Brain pericyte (primary cell): ENCODE measurements at places on chromosomes 5 and 9.
A peak's percentile ranks its signal among the peaks of the same experiment; 100 is the strongest.

DNA sequence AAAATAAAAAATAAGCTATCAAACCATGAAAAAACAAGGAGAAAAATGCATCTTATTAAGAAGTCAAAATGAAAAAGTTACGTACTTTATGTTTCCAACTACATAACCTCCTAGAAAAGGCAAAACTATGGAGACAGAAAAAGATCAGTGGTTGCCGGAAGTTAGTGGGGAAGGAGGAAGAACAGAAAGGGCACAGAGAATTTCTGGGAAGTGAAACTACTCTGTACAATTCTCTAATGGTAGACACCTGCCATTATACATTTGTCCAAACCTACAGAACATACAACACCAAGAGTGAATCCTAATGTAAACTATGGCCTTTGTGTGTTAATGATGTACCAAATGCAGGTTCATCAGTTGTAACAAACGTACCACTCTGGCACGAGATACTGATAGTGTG, 25.3 kb downstream of the SMU1 start:
- DNase-seq = no peak

- DNase-seq = no peak
Measured at GRCh38 chr9:126626127-126626925, 12.6 kb downstream of the LMX1B start.

DNA sequence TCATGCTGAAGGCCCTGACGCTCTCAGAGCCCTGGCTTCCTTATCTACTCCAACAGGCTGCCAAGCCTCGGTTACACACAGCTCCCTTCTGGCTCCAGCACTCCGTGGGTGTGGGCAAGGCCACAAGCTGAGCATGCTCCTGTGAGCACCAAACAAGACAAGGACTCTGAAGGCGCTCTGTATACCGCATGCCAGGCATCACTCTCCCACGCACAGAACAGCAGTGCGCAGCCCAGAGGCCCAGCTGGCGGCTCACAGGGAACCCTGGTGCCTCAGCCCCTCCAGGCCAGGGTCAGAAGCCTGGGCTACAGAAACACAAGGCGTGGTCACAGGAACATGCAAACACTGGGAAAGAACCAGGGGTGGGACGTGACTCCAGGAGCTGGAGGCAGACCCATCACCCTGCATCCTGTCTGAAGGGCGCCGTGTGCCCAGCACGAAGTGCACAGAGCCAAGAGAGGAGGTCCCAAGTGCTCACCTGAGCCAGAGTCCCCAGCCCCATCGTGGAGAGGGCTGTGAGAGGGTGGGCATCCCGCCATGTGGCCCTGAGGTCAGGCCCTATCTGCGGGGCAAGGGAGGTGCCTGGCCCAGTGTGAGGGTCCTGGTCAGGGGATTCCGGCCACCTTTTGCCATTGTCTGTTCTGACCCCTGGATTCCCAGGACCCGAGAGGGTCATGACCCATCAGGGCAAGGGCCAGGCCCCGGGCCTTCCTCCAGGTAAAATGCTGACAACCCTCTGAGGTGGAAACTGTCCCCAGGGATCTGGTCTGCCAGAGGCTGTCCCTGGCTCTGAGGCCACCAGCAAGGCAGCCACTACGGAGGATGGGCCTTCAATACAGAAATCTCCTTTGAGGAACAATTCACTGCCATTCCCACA, 54.7 kb downstream of the COL23A1 start:
- DNase-seq = no peak

DNA sequence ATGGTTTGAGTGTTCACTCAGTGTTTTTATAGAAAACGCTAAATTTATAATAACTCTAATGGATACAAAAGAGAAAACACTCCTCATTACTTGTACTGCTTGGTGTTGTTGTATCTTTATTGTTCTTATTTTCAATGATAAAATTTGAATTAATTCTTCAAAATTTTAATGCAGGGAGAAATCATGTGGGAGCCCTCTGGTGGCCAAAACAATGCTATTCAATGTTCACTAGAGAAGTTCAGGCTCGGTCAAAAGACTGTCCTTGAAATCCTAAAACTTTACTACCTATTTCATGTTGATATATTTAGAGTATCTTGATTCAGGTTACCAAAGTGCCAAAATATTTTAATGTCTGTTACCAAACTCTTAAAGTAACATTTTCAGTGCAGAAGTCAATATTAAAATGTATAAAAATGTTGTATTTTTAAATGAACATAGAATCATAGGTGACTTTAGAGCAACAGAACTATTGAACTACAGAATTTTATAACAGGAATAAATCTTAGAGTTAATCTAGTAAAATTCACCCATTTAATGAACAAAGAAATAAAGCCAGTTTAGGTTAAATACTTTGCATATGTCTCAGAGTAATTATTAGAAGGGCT, 1259.8 kb downstream of the PTPRD start:
- DNase-seq = no peak

GRCh38 chr5:141528291-141528984, 39.6 kb downstream of the PCDHGC5 start:
- no peak for DNase-seq

DNA sequence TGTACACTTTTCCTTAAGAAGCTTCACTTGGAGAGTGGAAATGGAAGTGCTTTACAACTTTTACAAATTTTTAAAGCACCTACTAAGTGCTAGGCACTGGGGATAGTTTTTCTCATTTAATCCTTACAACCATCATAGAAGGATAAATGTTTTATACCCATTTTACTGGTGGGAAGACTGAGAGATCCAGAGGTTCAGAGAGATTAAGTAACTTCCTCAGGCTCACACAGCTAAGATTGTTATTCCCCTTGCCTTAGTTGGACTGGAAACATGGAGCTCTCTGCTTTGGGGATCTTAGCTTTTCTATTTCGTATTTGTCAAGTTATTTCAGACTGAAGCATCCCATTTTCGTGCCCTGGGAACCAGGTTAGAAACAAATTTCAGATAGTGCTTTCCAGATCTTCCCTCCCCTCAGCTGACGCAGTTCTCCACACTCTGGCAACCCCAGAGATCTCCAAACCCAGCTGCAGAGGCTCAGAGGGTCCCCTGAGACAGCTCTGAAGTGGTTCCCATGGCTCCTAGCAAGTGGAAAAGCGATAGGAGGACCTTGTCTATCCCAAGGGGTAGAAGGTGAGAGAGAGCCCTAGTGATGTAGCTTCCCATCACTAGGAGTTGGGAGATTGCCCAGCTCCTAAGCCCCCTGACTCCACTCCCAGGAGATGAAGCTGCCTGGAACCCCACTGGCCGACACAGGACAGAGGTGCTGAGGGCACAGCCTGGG, 16.2 kb upstream of the GABBR2 start:
- no peak for DNase-seq

GRCh38 chr9:18362901-18363685, 110.9 kb upstream of the ADAMTSL1 start:
- no peak for DNase-seq

GRCh38 chr5:77644371-77645157, 6.1 kb upstream of the OTP start:
- DNase-seq = no peak

DNA sequence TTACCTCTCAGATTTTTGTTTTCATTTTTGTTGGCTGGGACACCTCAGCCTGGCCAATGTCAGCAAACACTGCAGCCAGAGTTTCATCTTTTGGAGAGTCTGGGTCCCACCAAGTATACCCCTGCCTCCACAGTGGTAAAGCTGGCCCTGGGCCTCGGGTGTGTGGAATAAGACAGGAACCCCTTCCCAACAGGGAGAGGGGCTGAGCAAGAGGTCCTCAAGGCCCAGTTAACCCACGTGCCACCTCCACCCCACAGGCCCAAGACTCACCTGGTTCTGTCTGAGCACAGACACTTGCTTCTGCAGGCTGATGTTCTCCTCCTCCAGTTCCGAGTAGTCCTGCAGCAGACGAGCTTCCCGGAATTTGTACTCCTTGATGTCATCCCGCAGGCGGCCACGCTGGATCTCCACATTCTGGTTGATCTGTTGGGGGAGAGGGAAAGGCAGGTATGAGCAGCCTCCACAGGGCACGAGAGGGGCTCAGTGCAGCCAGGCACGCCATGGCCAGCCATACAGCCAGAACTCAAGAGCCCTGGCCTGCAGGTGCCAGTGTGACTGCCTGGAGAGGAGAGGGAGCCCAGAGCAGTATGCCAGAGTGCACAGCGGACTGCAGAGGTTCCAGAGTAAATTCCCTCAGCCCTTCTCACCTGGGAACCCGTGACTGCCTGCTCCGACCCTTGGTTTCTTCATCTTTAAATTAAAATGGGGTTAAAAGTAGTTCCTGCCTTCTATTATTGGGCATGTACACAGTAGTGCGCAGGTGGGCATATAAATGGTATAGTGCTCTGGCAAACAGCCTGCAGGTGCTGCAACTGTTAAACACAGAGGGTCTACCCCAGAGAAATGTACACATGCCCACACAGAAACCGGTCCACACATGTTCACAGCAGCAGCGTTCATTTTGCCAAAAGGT, 42.0 kb downstream of the BICD2 start:
- DNase-seq = no peak

DNA sequence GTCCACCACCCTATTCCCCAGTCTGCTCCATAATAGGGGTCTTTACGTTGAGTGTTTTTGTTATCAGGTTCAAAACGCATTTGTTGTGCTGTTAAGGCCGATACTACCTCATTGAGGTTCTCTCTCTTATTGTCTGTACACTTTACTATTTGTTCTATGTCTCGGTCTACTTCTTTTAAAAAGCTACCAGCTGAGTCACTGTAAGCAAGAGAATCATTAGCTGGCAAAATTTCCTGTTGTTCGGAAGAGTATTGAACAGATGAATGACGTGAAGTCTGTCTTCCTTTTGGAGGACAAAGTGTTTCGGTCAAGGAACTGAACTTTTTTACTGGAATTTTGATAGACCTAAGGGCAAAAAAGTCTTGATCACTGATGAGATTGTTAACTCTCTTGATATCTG, 10.3 kb downstream of the LYSMD3 start:
- DNase-seq = no peak

- DNase-seq = peak; percentile 73
Measured at GRCh38 chr5:141513627-141514329, 24.9 kb downstream of the PCDHGC5 start.

DNA sequence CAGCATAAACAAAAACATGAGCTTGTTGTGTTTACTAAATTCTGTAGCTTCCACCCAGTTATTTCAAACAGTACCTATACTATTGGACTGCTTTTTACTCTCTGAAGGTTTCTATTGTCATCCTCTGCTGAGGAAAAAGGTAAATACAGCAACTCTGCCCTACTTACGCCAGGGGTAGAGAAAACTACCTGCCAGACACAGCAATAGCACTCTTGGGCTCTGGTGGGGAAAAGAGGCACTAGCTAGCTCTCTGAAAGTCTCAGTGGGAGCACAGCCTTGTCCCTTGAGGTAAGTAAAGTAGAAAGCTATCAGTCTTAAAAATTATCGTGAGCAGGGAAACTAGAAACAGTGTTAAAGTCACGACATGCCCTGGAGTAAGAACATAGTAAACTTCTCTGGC, 3.7 kb downstream of the HCN1 start:
- DNase-seq = no peak

GRCh38 chr9:129285979-129286772, 108.1 kb upstream of the IER5L start:
- DNase-seq = no peak

DNA sequence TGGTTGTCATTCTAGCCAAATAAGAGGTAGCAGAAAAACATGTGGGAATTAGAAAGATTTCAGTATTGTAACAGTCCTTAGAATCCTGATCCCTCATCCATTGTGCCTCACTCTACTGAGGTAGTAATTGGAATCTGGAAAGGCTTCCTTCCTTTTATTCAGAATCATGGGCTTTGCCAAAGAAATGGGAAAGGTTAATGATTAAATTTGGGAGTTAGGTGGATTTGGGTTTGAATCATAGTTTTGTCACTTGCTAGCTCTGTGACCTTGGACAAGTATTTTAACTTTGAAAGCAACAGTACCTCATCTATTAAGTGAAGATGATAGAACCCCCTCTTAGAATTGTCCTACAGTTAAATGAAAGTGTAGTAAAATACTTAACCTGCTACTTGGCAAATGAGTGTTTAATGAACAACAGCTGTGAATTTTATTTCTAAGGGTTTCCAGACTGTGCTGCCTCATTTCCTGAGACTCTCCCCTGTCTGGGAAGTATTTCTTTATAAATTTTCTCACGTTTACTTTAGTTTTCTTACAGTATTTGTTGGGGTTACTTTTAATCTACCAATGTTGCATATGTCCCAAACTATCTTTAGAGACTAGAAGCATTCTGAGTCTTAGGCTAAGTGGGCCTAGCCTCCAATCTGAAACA, 11.7 kb downstream of the SPDL1 start:
- no peak for DNase-seq

DNA sequence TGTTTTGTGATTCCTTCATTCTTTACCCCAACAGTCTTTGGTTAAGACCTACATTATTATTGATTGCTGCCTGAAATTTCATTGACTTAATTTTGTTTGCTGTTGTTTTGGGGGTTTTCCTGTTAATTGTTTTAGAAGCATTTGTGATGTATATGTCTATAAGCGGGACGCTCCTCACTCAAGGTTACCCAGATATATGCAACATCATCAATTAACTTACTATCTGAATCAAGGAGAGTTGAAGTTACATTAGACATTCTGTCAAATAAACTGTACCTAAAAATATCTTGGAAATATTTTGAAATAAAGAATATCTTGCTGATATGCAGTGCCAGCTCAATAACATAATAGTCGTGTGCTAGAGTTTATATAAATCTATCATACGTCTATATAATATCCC, 125.9 kb upstream of the CDH18 start:
- DNase-seq = no peak

DNA sequence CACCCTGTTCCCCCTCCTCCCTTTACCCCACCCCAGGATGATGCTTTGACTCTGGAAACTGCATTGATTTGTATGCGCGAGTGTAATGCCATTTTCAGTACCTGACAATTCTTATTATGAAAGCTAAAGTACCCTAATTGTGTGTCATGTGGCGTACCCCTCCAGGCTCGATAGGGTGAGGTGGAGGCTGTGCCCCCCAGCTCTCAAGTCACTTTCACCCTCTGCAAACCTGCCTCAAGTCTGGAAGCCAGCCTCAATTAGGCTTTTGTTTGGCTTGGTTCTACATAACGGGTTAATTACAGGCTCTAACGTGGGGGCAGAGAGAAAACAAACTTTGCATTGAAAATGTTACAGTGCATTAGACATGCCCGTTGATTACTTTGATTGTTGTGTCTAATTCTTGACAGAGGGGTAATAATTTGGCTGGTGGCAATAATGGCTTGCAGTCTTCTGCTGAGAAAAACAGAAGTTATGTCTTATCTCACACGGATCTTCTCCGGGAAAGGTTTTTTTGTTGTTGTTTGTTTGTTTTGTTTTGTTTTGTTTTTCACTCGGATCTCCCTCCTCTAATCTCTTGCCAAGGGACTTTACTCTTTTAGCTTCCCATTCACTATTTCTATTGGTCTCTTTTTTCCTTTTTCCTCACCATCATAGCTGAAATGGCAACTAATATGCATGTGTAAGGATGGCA, 12.6 kb downstream of the ISL1 start:
- no peak for DNase-seq

GRCh38 chr9:129682381-129682780, 16.9 kb downstream of the PRRX2 start:
- DNase-seq = no peak
